C1 segment of cervical spinal cord (tissue), 14 donors: ENCODE measurements at places on chromosomes 6 and 20.

DNA sequence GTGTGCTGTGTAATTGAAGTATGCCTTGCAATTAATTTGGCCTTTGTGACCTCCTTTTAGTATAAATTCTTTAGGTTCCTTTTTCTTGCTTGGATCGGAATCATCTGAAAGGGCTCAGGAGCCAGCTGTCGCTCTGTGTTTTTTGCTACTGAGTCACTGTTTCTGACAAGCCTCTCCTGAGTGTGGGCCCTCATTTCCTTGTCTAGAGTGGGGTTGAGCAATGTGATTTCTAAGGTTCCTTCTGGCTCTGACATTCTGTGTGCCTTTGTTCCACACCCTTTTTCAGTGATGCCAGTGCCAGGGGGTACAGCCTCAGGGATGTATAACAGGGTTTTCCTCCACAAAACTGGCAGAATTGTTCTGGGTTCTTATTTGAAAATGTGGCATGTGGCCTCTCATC is 26.5 kb downstream of the DAAM2 start:
- no peak for DNase-seq

DNA sequence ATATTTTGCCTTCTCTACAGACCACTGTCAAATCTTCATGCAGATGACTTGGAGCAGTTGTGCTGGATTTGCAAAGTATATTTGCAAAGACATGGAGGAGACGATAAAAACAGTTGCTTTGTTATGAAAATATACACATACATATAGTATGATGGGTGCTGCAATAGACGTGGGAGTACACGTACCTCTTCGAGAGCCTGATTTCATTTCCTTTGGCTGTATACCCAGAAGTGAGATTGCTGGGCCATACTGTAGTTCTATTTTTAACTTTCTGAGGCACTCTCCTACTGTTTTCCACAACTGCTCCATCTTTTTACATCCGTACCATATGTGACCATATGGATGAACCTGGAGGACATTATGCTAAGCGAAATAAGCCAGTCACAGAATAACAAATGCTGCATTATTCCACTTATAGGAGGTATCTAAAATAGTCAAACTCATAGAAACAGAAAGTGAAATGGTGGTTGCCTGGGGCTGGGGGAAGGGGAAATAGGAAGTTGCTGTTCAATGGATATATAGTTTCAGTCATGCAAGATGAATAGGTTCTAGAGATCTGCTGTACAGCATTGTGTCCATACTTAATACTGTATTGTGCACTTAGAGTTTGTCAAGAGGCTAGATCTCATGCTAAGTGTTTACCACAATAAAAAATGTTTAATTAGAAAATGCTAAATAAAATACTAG is 223.8 kb downstream of the HAO1 start:
- no peak for DNase-seq

DNA sequence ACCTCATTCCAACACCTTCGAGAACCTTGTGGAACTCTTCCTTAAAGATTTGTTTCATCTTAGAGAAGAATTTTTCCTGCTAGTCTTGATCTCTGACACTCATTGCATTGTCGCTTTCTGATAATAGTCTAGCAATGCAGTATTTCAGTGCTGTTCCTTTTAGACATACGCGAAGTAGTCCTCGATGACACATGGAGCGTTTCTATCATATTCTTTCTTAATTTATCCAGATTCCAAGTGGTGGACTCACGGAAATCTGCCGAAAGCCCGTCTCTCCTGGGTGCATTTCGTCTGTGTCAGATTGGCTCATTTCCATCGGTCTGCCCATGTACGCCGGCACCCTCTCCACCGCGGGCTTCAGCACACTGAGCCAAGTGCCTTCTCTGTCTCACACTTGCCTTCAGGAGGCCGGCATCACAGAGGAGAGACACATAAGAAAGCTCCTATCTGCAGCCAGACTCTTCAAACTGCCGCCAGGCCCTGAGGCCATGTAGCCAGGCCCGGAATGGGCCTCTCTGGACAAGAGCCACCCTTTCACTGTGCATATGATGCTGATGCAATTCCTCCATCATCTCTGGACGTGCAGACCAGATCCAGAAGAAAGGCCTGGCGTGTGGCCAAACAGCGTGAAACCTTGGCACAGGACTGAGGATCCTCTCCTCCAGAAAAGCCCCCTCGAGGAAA is 198.6 kb upstream of the UST start:
- peak; percentile 22 for DNase-seq

- no peak for DNase-seq
Observed at GRCh38 chr6:156948807-156949206, 171.6 kb downstream of the ARID1B start.

GRCh38 chr6:27688014-27688586 is 215.2 kb upstream of the ZNF184 start:
- peak; percentile 8 for DNase-seq

DNA sequence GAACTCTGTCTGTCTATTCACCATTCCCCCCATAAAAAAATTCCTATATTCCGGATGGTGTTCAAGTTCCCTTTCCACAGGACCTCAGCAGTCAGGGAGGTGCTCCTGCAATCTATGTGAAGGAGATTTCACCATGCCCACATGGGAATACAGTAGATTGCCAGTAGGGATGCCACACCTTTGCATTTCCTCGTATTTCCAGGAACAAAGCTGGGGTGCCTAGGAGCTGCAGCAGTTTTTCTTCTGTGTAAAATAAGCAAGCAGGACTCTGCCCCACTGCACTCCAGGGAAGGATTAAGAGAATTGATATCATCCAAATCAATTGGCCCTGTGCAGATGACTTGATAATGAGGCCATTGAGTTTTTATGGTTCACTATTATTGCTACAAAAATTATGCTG is 7.4 kb upstream of the KIF16B start:
- no peak for DNase-seq

- no peak for DNase-seq
Observed at GRCh38 chr20:39259808-39260207, 297.7 kb downstream of the DHX35 start.

- DNase-seq: peak; percentile 77
Observed at GRCh38 chr20:31722257-31723068, at the start of gene BCL2L1. TSS of gene BCL2L1 (minus strand) at chr20:31722868. CDS start at chr20:31722218, 650 bp downstream.

- no peak for DNase-seq
Observed at GRCh38 chr6:150083839-150084238, 14.9 kb upstream of the ULBP3 start.

GRCh38 chr6:88629838-88630494 is 333.5 kb downstream of the RNGTT start:
- no peak for DNase-seq

- DNase-seq: no peak
Observed at GRCh38 chr20:53739799-53740785, 146.5 kb upstream of the ZNF217 start.

- no peak for DNase-seq
Observed at GRCh38 chr6:168536196-168536595, 95.2 kb downstream of the SMOC2 start.

DNA sequence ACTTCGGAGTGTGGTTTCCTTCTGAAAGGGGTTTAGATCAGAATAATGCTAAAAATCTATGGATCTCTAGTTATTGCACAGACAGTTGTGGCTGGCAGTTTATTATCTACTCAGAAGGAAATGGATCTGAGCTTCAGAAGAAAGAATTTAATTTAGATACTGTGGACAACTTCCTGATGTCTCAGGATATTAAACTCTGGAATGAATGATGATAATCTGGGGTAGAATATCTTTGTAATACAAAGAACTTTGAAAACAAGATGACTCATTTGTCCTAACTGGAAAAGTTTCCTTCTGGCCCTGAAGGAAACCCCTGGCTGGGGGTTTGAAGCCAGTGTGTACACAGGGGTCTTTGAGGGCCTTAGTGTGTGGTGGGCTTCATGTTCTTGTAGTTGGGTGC is 78.0 kb downstream of the EDN3 start:
- no peak for DNase-seq

- no peak for DNase-seq
Observed at GRCh38 chr6:154920495-154921200, 74.5 kb upstream of the TIAM2 start.

GRCh38 chr20:46020555-46020954 is 8.5 kb upstream of the SLC12A5 start:
- no peak for DNase-seq

DNA sequence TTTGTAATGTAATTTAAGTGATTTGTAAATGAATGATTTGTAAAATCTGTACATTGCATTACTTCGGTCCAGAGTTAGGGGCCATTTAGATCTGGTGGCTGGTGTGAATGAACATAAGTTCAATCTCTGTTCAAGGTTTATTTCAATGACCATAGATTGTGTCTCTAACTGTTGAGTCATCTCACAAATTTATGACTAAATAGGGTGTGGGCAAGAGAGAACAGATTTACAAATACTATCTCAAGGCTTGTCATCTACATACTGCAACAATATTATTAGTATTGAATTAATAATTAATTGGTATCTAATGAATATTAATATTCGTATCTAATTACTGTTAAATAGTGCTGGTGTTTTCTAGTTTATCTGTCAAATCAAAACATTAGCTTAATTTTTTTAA is 115.3 kb upstream of the EDN1 start:
- no peak for DNase-seq

- no peak for DNase-seq
Observed at GRCh38 chr6:105550955-105551620, 148.2 kb upstream of the PREP start.

- no peak for DNase-seq
Observed at GRCh38 chr6:15894973-15895725, 232.3 kb upstream of the DTNBP1 start.

GRCh38 chr6:81614292-81614691 is 138.2 kb downstream of the TENT5A start:
- DNase-seq: no peak
